Small intestine (tissue), 16 donors: ENCODE measurements at places on chromosomes 1 and 21. TPM values are rescaled to one million over a fixed set of nuclear protein-coding genes. Genes with fewer than 3 reads are reported as not detected.

PROK1 gene
- polyA plus RNA-seq = not detected

- no peak overlapping the region for H3K4me3 ChIP-seq
- no peaks in the 10 kb centered on the region for H3K27me3 ChIP-seq
- H3K36me3 ChIP-seq = no peaks in the 10 kb centered on the region
- DNase-seq = peak; percentile 40
These were observed 36.5 kb upstream of the CD5L start for GRCh38 chr1:157878059-157878458.

C1orf216 gene
- polyA plus RNA-seq = 7.5 TPM

GRCh38 chr1:47759936-47760629, 237.1 kb downstream of the TRABD2B start:
- DNase-seq = no peak
- H3K27me3 ChIP-seq = no peaks in the 10 kb centered on the region
- no peak overlapping the region for H3K4me3 ChIP-seq
- peaks cover 15% of the 10 kb centered on the region for H3K4me1 ChIP-seq

DNA sequence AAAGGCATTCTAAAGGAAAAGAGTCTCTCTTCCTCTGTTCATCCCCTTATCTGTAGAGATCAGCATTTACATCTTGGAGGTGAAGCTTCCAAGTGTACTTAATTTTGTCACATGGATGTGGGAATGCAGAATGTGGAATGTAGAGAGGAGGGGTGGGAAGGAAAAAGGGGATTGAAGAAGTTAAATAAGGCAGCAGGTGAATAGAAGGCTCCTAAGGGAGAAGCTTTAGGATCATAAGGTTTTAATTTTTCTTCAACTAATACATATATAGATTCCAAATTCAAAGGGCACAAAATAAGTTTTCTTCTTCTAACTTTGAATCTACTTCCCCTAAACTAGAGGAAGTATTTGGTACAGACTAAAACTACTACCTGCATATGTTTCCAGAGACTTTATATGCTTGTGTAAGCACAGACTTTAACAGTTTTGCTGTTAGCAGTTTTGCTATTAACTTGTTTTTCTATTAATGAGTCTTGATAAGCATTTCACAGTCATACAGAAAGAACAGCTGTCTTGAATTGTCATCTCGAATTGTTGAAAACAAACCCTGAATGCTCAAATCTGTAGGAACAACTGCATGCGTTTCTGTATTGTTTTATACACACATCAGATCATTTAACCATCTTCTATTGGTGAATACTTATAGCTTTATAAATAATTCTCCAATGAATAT, 12.7 kb downstream of the TENT5C start:
- H3K4me1 ChIP-seq = peaks cover 3% of the 10 kb centered on the region
- no peak overlapping the region for H3K27ac ChIP-seq
- peaks cover 10% of the 10 kb centered on the region for H3K36me3 ChIP-seq
- no peak for DNase-seq
- no peaks in the 10 kb centered on the region for H3K27me3 ChIP-seq

DNA sequence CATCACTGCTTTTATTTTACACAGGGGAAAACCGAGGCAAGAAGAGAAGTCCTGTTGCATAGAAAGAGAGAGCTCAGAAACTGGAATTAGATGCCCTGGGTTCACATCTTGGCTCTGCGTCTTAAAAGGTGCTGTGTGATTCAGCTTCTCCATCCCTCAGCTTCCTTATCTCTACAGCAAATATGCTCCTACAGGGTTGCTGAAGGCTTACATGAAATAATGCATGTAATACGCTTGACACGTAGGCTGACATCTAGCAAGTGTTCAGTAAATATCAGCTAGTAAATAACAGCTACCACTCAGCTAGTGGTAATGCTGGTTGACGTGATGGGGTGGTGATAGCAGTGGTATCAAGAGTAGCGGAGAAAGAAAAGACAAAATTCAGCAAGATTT, 77.1 kb upstream of the CD55 start:
- H3K27ac ChIP-seq = no peak overlapping the region
- DNase-seq = no peak
- no peak overlapping the region for H3K4me3 ChIP-seq
- no peaks in the 10 kb centered on the region for H3K36me3 ChIP-seq

RHEX gene
- 3.8 TPM for polyA plus RNA-seq

GRCh38 chr21:40809673-40810197, 37.2 kb downstream of the DSCAM start:
- DNase-seq = no peak
- no peaks in the 10 kb centered on the region for H3K4me1 ChIP-seq
- no peak overlapping the region for H3K4me3 ChIP-seq

- no peak overlapping the region for H3K4me3 ChIP-seq
- H3K36me3 ChIP-seq = no peaks in the 10 kb centered on the region
- no peak overlapping the region for H3K27ac ChIP-seq
- H3K27me3 ChIP-seq = no peaks in the 10 kb centered on the region
- H3K4me1 ChIP-seq = no peaks in the 10 kb centered on the region
These were observed 19.7 kb upstream of the SUMO3 start for GRCh38 chr21:44837537-44837936.

DNA sequence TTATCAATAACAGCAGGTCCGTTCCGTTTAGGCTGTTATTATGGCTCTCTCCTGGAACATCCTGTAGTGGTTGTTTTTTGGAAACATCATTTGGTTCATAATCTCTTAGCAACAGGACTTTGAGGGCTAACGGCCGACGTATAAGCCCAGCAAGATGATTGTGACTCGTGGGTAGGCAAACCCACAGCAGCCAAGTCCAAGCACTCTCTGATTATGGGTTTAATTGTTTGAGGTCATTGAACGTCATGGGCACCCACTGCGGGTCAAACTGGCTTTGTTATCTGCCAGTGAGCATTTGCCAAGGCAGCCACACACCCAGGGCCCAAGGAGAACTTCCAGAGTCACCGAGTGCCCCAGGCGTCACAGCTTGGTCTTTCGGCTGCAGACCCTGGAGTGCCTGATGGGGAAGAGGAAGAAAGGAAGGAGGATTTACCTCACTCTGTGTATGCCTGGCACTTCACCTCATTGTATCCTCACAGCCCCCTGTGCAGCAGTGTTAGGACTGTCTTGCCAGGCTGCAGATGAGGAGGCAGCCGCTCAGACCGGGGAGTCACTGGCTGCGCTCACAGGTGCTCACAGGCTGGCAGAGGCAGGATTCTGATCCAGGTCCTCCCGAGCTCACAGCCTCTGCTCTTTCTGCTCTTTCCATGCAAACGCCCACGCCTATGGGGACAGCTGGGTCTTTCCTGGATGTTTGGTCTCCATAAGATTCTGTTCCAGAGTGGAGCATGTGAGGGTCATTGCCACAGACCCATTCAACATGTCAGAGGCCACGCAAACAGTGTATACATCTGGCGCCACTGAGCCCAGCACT, 30.8 kb upstream of the EPS8L3 start:
- peaks cover 22% of the 10 kb centered on the region for H3K4me1 ChIP-seq
- no peak for DNase-seq
- no peak overlapping the region for H3K4me3 ChIP-seq
- H3K36me3 ChIP-seq = no peaks in the 10 kb centered on the region

- no peak overlapping the region for H3K27ac ChIP-seq
- H3K36me3 ChIP-seq = no peaks in the 10 kb centered on the region
- no peak for DNase-seq
- no peaks in the 10 kb centered on the region for H3K4me1 ChIP-seq
- H3K27me3 ChIP-seq = no peaks in the 10 kb centered on the region
These were observed 21.9 kb upstream of the ERO1B start for GRCh38 chr1:236303675-236304074.

DNA sequence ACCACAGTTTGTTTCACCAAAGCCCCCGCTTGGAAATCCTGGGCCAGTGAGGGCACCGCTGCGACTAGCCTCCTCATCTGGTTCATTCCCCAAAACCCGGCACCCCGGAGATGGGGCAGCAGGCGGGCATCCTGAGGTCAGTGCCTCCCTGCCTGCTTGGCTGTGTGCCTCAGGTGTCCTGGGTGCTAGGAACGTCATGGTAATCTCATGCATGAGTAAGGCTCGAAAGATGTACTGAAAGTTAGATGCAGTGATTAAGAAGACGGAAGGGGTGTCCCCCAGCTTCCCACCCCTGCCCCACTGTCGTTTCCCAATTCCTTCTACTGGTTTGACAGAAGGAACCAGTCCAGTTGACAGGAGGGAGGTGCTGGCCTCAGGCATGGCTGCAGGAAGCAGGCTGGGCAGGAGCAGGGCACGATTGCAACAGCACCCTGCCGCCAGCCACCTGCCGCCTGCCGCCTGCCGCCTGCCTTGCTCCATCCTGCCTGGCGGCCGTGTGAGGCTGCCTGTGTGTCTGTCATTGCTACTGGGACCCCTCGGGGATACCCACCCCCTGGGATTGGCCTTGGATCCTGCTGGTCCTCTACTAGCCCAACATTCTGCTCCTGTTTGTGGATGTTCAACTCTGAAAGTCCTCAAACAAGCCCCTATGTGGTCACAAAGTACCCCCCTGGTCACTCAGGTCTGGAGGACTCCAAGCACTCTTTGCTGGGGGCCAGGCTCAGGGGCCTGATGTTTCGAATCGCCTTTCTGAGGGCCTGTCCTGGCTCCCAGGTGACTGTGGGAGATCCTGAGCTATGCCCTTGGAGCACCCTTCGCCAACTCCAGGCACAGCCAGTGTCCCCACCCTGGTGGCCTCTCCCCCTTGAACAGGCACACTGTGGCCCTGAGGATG, 73.0 kb upstream of the IFFO2 start:
- H3K4me3 ChIP-seq = no peak overlapping the region
- no peaks in the 10 kb centered on the region for H3K27me3 ChIP-seq
- no peak for DNase-seq
- no peaks in the 10 kb centered on the region for H3K4me1 ChIP-seq
- no peak overlapping the region for H3K27ac ChIP-seq

SLC6A17 gene
- polyA plus RNA-seq = 0.49 TPM

CFHR1 gene
- polyA plus RNA-seq = not detected

- no peaks in the 10 kb centered on the region for H3K4me1 ChIP-seq
- H3K27me3 ChIP-seq = no peaks in the 10 kb centered on the region
- H3K36me3 ChIP-seq = no peaks in the 10 kb centered on the region
- peak; percentile 2 for DNase-seq
- H3K27ac ChIP-seq = peak overlapping the region; percentile 1
These were observed 25.1 kb upstream of the CLIC4 start for GRCh38 chr1:24720152-24720551.

- peaks cover 19% of the 10 kb centered on the region for H3K36me3 ChIP-seq
- no peaks in the 10 kb centered on the region for H3K27me3 ChIP-seq
- no peaks in the 10 kb centered on the region for H3K4me1 ChIP-seq
- no peak overlapping the region for H3K4me3 ChIP-seq
These were observed 26.0 kb downstream of the MX1 start for GRCh38 chr21:41451753-41452676.

PTGFR gene
- 0.90 TPM for polyA plus RNA-seq

- H3K27ac ChIP-seq = no peak overlapping the region
- H3K27me3 ChIP-seq = no peaks in the 10 kb centered on the region
- no peak for DNase-seq
- no peaks in the 10 kb centered on the region for H3K4me1 ChIP-seq
- H3K4me3 ChIP-seq = no peak overlapping the region
- H3K36me3 ChIP-seq = no peaks in the 10 kb centered on the region
These were observed 15.4 kb downstream of the FMOD start for GRCh38 chr1:203335503-203335902.

DNA sequence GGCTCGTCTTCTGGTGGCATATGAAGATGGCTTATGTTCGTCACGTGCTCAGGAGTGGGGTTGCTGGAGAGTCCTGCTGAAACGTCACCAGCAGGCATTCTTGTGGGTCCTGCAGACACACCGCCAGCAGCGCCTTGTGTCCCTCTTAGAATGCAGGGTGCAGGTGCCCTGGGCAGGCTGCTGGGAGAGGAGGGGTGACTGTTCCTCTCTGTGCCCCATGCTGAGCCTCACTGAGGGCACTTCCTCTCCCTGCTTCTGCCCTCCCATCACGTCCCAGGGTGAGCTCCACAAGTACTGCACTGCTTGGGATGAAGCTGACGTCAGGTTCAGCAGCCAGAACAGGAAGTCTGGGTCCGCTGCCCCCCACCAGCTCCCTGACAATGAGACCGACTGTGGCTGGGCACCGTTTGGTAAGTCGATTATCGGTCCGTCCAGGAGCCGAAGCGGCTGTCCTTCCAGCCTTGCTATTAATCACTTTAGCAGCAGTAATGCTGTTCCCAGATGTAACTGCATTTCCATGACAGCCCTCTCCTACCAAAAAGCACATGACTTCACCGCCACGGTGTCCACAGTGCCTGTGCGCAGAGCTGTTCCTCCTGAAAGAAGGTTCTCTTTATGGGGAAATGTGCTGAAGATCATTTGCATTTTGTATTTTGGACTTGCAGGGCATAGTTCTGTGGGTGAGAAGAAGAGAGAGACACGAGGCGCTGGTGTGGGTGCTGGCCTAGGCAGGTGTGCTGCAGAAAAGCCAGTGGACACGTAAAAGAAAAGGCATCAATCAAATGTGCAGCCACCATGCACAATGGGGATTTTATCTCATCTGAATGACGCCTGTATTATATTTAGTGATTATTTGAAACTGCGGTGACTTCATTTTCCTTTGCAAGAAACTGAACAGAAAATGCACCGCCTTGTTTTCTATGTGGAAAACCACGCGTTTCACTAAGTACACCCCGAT, 21.0 kb downstream of the SLC37A1 start:
- H3K4me3 ChIP-seq = no peak overlapping the region
- H3K36me3 ChIP-seq = peaks cover 87% of the 10 kb centered on the region
- DNase-seq = peak; percentile 89

DNA sequence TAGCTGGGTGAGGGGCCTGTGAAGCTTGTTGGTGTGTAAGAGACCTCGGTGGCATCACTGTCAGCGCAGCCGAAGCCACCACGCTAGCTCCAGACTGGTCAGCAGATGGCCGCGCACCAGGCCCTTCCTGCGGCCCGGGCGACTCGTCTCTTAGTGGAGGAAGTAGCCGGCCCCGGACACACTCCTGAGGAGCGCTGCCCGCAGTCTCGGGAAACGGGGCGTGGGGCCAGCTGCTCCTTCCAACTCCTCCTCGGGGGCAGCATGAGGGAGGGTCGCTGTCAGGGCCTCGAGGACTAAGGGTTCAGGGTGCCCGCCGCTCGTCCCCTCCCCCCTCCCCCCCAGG, 20.4 kb downstream of the H3-3A start:
- H3K4me3 ChIP-seq = peak overlapping the region; percentile 75
- no peak for DNase-seq
- no peaks in the 10 kb centered on the region for H3K4me1 ChIP-seq
- no peaks in the 10 kb centered on the region for H3K27me3 ChIP-seq
- no peak overlapping the region for H3K27ac ChIP-seq

FGR gene
- 2.0 TPM for polyA plus RNA-seq
